CD4-positive, alpha-beta T cell (primary cell): ENCODE measurements at places on chromosomes 2 and 18. TPM values are rescaled to one million over a fixed set of nuclear protein-coding genes. Genes with fewer than 3 reads are reported as not detected.

The ADI1 gene
- 30.2 TPM for total RNA-seq

DNA sequence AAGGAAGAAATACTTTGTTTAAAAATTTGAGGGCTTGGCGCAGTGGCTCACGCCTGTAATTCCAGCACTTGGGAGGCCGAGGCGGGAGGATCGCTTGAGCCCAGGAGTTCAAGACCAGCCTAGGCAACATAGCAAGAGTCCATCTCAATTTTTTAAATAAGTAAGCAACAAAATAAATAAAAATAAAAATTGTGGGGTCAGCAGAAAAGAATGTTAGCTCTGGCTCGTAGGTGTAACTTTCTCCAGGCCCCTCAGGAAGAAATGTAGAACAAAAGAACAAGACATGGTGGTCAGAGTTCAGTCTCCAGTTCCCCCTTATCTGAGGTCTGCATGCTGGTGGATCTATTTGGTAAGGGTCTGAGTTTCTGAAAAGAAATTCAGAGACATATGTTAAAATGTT, 20.4 kb upstream of the PDCL3 start:
- no peak for DNase-seq

DNA sequence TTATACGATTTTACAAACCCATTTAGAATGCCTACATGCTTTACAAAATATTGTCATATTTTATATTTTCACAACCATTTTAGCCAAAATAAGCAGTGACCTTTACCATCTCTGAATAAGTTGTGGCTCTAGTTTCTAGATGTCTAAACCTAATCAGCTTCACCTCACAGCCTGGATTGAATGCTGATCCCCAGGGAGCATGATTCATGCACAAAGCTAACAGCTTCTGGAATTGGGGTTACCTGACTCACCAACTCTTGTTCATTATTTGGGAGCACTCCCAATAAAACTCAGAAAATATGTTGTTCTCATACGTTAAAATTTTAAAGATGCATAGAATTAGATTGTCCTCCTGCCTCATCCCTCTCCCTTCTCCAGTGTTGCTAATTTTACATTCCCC, 611.7 kb upstream of the NETO1 start:
- no peak for DNase-seq

- peak; percentile 43 for DNase-seq
Measured at GRCh38 chr2:30225131-30225762, 6.1 kb upstream of the LBH start.

GRCh38 chr2:46861916-46862315, 53.7 kb downstream of the MCFD2 start:
- no peak for DNase-seq

GRCh38 chr18:62629031-62629430, 86.3 kb upstream of the PHLPP1 start:
- DNase-seq, result no peak

DNA sequence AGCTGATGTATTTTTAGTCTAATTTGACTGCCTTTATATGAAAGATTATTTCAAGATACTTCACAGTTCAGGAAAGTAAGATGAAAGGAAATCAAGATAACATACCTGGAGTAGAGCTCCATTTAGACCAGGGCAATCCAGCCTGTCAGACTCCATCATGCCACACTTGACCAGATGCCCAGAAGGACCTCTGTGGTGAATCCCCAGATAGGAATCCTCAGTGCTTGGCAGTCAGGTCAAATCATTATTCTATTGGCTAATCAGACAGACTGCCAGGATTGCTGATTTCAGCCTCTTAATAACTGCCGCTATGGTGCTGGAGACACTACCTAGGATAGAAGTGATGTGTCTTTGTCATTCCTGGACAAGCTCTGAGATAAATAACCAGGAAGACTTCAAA, 404.2 kb downstream of the STK39 start:
- no peak for DNase-seq
